ENCODE measurements at places on chromosomes 4 and X. TPM values are rescaled to one million over a fixed set of nuclear protein-coding genes. Genes with fewer than 3 reads are reported as not detected.

DNA sequence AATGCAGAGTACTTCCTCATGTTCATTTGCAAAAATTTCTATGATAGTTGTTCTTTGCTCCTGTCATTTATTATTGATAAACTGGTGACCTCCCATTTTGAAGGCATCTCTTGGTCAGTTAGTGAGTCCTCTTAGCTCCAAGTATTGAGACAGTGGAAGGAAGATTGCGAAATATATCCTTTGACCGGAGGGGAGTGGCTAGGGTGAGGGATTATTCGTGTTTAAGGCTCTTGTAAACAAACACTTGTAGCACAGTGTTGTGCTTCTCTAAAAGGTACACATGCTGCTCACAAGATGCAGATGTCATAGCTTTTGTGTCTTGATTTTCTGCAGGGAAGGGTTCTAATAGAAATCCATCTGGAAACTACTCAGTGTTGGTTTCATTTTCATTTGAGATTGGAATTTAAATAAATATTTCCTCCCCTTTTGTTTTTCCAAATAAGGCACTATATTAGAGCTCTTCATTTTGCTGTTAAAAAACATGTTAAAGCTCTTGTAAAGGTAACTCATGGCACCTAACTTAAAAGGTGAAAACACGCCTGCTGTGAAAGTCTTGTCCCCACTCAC is 21.8 kb downstream of the TXLNG start:
- no peak for DNase-seq

DNA sequence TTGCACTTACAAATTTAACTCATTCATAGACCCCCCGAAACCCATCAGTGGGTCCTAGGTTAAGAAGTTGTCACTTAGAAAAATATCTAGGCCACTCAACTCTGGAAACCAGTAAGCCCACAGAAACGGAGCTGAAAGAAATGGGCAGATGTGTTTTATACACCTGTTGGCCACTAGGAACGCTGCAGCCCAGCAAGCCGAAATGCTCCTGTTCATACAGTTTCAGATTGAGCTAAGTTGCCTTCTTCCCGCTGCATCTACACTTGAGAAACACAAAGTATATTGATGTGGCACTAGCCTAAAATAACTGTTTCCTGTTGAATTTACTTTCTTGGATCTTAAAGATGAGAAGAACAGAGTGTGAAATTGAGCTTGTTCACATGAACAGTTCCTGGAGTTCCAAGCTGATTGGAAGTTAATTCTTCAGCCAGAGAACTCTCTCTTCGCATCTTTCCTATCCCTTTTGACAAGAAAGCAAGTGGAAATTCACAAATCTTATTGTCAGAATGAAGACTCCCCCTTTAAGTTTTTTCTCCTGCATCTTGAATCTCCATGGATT is 174.1 kb downstream of the RBMX2 start:
- peak; percentile 15 for DNase-seq

DNA sequence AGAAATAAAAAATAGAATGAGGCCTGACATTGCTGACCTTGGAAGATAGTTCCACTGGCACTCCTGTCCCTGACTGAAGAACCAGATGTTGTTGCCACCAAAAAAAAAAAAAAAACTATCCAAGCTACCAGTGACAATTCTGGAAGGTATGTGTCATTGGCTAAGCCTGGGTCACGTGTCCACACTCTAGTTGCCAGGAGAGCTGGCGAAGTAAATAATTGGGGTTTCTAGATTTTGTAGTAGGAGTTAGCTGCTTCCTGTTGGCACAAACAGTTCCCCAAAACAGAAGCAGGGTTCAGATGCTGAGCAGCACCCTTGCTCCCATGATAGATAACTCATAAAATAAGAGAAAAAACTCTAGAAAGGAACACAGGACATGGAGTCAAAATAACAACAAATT is 20.5 kb downstream of the MND1 start:
- no peak for DNase-seq

GRCh38 chr4:182286035-182286434 is 42.8 kb downstream of the TENM3 start:
- DNase-seq = no peak

DNA sequence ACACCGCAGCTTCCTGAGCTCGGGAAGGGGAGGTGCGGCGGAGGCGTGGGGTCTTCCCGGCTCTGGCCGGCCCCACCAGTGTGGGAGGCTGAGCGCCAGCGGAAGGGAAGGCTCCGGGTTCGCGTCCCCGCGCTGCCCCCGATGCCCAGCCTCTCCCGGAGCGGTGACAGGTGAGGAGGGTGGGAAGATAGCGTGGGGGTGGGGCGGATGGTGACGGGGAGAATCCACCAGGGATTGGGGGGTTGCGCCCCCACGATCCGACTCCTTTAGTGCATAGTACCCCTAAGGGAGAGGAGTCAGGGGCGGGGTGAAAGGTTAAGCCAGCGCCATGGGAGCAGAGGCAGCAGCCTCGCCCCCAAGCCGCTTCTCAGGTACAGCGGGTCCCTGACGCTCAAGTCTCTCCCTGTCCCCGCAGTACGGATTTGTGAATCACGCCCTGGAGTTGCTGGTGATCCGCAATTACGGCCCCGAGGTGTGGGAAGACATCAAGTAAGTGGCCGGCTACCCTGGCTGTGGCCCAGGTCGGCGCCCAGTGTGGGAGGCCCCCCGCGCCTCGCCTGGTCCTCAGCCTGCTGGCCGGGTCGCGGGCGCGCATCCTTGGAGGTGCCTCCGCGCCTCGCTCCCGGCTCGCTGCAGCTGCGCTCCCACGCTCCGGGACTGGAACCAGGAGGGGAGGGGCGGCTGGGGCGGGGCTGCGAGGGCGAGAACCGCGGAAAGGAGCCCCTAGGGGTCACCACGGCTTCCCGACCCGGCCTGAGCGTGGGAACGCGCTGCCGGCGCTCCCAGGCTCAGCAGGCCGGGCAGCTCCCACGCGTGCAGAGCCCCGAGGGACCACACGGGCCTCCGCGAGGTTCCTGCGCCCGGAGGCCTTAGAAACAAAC is 791 bp downstream of the GUCY1B1 start:
- peak; percentile 76 for DNase-seq

DNA sequence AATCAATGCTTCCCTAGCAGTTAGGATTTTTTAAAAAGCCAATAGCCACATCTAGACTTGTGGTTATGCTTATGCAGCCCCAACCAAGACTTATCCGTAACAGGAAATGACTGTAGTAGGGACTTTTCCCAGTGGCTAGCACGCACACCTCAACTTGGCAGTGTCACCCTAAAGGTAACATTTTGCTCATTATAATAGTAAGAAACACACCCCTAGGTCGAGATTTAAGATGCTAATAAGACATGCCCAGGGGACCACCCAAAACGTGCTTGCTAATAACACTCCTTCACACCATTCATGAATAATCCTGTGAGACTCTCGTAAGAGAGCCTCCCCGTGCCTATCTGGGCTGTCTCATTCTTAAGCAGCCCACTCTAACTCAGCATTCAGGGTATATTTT is 195.3 kb downstream of the CHIC1 start:
- no peak for DNase-seq

DNA sequence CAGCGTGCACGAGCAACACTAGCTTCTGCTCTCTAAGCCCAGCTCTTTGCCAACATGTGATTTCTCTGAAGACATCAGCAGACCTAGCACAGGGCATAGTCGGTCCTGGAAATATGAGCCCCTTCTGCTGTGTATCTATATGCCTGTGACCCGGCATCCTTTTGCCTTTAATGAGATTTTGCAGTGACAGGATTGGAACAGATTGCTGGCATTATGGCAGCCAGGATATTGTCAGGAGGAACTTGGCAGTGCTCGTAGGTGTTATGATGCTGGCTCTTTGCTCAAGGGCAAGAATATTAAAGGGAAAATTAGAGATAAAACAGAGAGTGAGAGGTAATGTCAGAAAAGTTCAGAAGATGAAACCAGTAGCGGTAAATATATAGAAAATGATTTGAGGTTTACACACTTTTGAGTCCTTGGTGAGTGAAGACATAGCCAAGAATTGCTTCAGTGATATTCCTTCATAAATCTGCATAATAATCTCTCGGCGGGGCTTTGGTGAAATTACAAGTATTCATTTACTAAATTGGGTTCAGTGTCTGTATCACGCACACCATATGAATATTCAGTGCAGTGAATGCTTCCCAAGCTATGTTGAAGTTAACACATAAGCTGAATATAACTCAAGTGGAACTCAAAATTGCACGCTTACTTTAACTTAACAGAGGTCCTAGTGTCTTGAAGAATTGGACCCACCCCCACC is 502.1 kb upstream of the NR3C2 start:
- DNase-seq = no peak

- DNase-seq = no peak
Measured at GRCh38 chrX:72554448-72555140, 18.0 kb downstream of the HDAC8 start.

GRCh38 chr4:22607382-22607781 is 85.4 kb upstream of the GBA3 start:
- DNase-seq = peak; percentile 5

- no peak for DNase-seq
Measured at GRCh38 chrX:121161501-121161933, 114.1 kb downstream of the GLUD2 start.

The TMEM185A gene
- 35.1 TPM for polyA plus RNA-seq

DNA sequence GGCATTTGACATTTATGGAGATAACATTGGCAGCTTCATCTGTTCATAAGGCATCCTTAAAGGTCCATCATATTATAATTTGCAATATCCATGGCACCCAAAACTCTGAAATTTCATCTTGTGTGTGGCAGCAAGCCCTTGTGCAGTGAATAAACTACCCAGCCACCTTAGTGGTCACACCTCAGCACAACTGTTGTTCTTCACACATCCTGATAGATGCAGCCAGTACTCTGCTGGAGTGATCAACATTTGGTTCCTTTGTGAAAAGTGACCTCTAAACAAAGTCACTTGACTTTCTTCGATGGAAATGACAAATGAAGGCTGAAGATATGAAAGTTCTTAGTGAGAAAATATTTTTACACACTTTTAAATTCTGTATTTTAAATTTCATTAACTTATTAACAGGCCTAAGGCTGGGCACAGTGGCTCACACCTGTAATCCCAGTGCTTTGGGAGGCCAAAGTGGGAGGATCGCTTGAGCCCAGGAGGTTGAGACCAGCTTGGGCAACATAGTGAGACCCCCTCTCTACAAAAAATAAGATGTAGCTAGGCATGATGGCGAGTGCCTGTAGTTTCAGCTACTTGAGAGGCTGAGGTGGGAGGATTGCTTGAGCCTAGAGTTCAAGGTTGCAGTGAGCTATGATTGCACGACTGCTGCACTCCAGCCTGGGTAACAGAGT is 161.4 kb downstream of the SPRY1 start:
- DNase-seq = no peak

- DNase-seq = no peak
Measured at GRCh38 chrX:86981326-86981879, 536.2 kb upstream of the KLHL4 start.

The LEF1 gene
- polyA plus RNA-seq = 5.5 TPM

GRCh38 chr4:77355731-77356130 is 198.7 kb downstream of the CCNG2 start:
- no peak for DNase-seq

The STARD8 gene
- polyA plus RNA-seq = 25.3 TPM

GRCh38 chr4:186840771-186841301 is 117.2 kb upstream of the FAT1 start:
- no peak for DNase-seq

The MAGEA6 gene
- polyA plus RNA-seq = not detected

- DNase-seq = no peak
Measured at GRCh38 chrX:12007881-12008280, 130.4 kb upstream of the FRMPD4 start.

The ATP1B4 gene
- polyA plus RNA-seq = 296 TPM

GRCh38 chr4:28548594-28548993 is 1688.0 kb downstream of the STIM2 start:
- no peak for DNase-seq

The HTRA3 gene
- 46.2 TPM for polyA plus RNA-seq

- no peak for DNase-seq
Measured at GRCh38 chrX:25131055-25131454, 115.3 kb upstream of the ARX start.

- DNase-seq = no peak
Measured at GRCh38 chrX:110320381-110320987, 2.6 kb upstream of the AMMECR1 start.

The AMTN gene
- not detected for polyA plus RNA-seq

DNA sequence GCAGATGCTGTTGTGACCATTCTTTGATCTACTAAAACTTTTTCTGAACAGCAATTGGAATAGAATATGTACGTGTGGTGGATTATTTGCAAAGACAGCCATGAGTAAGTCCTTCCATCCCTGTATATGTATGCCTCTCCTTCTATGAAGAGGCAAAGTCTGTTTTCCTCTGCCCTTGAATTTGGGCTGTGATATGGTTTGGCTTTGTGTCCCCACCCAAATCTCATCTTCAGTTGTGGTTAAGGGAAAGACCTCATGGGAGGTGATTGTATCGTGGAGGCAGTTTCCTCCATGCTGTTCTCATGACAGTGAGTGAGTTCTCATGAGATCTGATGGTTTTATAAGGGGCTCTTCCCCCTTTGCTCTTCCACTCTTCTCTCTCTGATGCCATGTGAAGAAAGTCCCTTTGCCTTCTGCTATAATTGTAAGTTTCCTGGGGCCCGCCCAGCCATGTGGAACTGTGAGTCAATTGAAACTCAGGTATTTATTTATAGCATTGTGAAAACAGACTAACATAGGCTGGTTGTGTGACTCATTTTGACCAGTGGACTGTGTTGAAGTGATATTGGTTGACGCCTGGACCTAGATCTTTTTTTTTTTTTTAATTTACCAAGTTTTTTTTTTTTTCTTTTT is 108.3 kb upstream of the CAMK2D start:
- no peak for DNase-seq

GRCh38 chr4:113444386-113444785 is 317.2 kb downstream of the CAMK2D start:
- DNase-seq = no peak

The ERCC6L gene
- 1.6 TPM for polyA plus RNA-seq

- no peak for DNase-seq
Measured at GRCh38 chr4:40173470-40173875, 23.4 kb upstream of the RHOH start.

DNA sequence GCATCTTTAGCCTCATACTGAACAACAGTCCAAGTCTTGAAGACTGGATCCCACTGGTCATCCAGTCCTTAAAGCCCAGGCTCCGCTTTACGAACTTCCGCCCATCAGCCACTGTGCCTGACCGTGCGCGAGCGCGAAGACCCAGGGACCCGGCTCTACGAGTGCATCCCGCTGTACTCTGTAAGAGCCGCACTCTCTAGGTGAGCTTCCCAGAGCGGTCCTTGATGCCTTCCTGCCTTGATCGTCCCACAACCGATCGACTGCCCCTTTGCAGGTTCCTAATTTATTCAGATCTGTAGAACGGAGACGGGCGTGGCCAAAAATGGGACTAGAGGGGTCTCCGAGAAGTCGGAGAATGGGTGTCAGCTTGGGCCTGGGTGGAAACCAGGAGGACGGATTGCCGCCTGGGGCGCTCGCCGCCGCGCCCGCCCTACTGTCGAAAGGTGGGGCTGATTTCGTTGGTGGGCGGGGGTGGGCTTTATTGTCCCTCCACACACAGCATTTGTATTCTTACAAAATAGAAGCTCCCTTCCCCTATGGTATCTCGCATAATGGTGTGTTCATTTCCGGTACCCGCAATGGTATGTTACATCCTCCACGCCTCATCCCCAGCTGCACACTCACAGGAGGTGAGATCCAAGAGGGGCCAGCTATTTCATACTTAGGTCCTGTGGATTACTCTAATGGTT is 42.3 kb upstream of the FAM156A start:
- DNase-seq = no peak
